Suppressor macrophage treated with lipopolysaccharide for 1 hour (primary cell): ENCODE measurements at places on chromosomes 7 and 10.

GRCh38 chr10:87838650-87839049 lies 20.6 kb upstream of the ATAD1 start:
- no peak for DNase-seq

GRCh38 chr10:56181607-56182006 lies 179.5 kb downstream of the ZWINT start:
- no peak for DNase-seq

- DNase-seq = peak; percentile 88
Measured at GRCh38 chr10:124640538-124641231, 103.5 kb downstream of the FAM53B start.

DNA sequence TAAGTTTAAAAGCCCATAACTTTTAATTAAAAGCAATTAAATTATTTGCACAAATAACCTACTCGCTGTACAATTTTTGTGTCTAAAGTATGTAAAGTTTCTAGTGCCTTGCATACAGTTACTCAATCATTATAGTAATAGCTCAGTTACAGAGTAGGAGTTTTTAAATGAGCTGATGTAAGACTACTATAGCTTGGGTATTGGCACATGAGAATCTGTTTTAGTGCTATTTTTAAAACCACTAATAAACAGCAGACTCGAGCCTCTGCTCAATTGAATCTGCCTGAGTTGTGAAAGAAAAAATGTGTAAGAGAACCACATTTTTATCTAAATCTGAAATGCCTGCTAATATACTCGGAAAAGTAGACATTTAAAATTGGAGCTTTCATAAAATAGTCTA lies 31.1 kb downstream of the CTNNA3 start:
- peak; percentile 25 for DNase-seq

DNA sequence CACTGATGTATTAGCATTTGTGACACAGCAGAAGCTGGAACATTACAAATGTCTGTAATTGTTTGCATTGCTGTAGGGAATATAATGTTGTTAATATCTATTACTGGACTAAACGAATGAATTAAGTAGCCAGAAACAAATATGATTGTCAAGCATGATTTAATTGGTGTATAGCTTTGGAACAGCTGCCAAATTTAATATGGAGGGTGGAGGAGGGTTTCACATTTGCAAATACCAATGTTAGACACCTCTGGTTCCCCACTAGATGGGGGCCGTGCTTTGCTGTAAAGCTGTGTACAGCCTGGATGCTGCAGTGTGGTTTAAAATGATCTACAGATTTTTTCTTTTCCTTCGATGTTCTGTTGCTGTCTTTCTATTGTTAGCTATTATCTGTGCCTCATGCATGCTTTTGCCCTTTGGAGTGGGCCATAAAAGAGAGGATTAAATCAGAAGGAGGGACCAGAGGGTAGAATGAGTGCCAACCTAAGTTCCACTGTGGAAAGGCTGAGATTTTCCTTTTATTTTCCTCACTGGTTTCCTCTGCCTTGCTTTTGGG lies 23.1 kb downstream of the DNAJB9 start:
- no peak for DNase-seq

GRCh38 chr7:158355456-158356065 lies 232.1 kb downstream of the PTPRN2 start:
- peak; percentile 8 for DNase-seq

GRCh38 chr10:21687266-21688008 lies 153.4 kb downstream of the MLLT10 start:
- no peak for DNase-seq

GRCh38 chr10:122295451-122295809 lies 24.3 kb downstream of the BTBD16 start:
- DNase-seq = no peak

GRCh38 chr7:27361522-27361921 lies 118.9 kb downstream of the EVX1 start:
- DNase-seq = no peak

- no peak for DNase-seq
Measured at GRCh38 chr7:130595986-130596385, 72.6 kb downstream of the COPG2 start.

GRCh38 chr10:32927750-32928149 lies 30.3 kb downstream of the ITGB1 start:
- no peak for DNase-seq

DNA sequence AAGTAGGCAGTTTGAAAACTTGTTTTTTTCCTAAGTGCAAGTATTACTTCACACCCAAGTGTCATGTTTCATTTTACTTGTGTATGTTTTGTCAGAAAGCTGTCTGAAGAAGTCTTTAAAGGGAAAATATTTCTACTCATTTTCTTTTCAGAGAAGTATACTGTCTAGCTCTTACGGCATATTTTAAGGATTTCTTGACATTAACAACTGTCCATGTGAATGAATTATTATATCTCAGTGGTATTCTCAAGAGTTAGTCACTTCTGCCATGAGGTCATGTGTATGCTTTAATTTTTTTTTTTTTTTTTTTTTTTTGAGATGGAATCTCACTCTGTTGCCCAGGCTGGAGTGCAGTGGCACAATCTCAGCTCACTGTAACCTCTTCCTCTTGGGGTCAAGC lies 229.5 kb downstream of the BICC1 start:
- no peak for DNase-seq

DNA sequence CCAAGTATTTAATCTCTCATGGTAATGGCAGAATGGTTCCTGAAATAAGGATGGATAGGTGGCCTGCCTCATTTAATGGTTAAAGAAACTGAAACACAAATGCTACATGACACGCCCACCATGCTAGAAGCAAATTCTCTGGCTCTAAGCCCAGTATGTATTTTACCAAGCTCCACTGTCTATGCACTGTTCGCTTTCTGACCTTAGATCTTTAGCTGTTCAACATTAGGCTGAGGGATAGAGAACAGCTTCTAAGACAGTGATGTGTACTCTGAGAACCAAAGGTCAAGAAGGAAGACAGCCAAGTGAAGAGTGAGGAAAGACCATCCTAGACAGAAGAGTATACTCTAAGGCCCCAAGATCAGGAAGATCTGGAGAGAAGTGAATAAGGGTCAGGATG lies 26.6 kb downstream of the FAM3C start:
- no peak for DNase-seq

GRCh38 chr7:85274454-85274853 lies 87.6 kb upstream of the SEMA3D start:
- no peak for DNase-seq

- no peak for DNase-seq
Measured at GRCh38 chr7:16655394-16655793, 9.4 kb downstream of the BZW2 start.

DNA sequence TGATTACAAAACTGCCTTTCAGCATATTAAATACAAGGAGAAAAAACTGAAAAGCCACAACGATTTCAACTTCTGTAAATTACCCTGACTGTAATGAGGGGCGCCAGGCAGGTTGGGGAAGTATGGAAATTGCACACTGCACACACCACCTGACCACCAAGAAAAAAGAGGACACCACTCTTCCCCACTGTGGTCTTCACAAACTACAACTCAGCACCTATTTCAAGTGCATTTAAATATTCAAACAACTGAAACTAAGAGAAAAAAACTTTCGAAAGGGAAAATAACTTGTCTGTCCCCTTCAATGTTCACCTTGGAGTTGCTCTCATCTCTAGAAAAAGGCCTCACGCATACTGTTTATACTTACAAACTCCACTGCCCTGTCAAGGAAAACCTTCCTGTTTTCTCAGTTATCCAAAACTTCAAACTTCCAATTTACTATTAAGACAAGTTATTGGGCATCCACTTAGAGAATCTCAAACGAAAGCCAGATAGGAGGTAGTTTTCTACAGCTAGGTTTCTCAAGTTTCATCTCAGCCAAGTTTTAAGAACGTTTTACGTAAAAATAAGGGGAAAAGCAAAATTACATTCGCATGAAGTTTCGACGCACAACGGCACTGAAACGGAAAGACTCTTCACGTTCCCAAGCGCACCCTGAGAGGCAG lies 1.4 kb downstream of the LARP4B start:
- DNase-seq = peak; percentile 63

GRCh38 chr7:77887567-77887966 lies 89.0 kb downstream of the PHTF2 start:
- DNase-seq = no peak

DNA sequence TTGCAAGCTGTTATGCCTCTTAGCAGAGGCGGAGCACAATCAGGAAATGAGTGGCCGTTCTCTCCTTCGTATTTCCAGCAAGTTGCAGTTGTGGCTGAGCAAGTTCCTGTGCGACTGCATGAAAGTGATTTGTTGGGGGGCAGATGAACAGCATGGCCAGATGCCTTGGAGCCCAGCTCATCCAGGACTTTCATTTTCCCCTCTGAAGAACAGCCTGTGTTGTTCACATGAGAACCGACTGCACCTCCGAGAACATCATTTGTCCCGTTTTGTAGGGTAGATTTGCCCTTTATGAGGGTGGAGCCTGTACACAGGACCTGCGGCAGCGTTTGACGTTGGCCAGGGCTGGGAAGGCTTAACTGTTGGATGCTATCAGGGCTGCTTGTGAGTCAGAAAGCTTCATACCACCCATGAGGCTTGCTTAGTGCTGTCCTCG lies 4.4 kb downstream of the BAG3 start:
- peak; percentile 15 for DNase-seq

GRCh38 chr10:30117812-30118501 lies 58.6 kb upstream of the JCAD start:
- no peak for DNase-seq

DNA sequence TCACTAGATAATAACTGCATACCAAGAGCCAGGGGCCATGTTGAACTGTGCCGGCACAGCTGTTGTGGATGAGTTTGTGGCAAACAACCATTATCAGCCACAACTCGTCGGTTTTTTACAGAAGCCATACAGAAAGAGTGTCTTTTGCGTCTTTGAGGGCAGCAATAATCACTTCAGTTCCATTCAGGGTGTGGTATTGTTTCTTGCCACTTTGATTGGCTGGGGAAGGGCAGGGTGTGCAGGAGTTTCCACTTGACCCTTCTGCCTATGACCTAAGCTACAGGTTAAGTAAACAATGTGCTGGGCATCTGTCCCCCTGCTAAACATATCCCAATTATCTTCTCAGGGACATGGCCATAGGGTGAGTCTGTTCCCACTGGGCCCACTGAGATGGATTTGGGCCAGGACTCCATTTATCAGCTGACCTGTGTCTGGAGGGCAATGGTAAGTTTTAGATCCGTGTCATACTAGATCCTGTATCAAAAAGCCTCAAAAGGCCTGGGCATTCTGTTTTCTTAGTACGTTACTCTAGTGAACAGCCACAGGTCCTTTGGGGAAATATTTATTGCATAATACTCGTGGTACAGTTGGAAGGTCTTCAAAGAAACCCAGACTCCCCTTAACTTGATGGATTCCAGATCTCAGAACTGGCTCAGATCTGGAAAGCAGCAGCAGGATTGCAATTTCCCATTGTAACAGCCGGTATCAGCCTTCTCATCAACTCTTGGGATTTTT lies 15.9 kb downstream of the ZNF3 start:
- DNase-seq = no peak

DNA sequence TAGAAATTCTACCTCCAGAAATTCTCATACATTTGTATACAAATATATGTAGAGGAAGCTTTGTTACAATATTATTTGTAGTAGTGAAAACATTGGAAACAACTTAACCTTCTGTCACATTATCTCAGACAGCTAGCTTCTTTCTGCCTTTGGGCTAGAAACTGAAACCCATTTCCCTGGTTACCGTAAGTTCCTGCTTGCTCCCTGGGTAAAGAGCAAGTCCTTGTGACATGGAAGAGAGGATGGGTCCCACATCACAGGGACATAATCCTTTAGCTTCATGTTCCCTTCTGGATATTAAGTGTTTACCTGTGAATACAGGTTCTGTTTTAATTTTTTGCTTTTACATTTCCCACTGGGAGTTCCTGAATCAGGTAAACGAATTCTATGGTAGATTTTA lies 41.8 kb downstream of the KLHDC10 start:
- DNase-seq = no peak

DNA sequence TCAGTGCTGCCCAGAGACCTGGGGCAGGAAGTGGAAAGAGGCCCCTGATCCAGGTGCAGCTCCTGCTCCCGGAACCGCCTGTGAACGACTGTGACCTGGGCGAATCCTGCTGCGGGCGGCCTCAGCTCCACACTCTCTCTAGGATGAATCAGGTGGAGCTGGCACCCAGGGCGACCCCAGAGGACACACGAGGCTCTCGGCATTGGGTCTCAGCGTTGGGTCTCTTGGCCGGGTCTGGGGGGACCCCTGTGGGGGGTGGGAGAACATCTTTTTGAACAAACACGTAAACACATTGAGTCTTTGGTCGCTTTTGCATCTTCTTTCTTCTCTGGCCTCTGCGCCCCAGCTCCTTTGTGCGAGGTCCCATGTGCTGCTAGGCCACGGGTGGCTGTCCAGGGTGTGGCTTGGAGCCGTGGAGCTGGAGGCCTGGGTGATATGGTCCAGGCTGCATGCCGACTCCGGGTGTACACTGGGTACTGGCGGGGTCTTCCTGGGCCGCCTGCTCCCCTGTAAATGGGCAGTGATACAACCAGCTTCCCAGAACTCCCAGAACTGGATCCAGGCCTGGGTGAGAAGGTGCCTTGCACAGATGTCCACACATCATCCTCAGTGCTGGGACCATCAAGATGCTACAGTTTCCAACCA lies 435.8 kb downstream of the DNAJB6 start:
- no peak for DNase-seq

GRCh38 chr7:6725003-6725402 lies 18.3 kb upstream of the ZNF12 start:
- peak; percentile 40 for DNase-seq

DNA sequence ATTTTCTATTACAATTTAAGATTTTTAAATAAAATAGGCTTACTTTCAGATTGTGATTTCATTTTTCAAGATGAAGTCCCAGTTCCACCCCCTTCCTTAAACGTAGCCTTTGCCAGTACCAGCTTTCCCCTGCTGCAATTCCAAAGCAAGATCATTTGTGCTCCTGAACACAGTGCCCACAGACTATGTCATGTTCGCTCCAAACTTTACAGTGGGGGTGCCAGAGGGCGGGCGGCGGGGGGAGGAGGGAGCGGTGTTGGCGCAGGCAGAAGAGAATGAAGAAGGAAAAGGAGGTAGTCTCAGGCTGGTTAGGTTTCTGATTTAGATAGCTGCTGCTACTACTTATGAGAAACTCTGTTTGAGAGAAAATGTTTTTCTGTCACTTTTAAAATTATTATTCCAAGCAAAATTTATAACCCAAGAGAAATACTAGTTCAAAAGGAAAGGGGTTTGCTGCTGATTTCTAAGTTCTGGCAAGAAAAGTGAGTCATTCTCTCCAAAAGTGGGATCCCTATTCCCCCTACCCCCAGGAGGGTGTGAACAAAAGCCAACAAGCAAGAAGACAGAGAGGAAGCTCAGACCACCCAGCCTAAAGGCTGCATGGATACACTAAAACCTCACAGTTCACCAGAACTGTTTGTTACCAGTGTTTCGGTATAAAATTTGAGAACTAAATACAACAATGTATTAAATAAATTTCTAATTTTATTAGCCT lies 109.6 kb downstream of the SRPK2 start:
- DNase-seq = no peak
